ENCODE measurements at places on chromosomes 6 and 20.

- DNase-seq = no peak
Measured at GRCh38 chr6:163179061-163179460, 235.5 kb upstream of the QKI start.

DNA sequence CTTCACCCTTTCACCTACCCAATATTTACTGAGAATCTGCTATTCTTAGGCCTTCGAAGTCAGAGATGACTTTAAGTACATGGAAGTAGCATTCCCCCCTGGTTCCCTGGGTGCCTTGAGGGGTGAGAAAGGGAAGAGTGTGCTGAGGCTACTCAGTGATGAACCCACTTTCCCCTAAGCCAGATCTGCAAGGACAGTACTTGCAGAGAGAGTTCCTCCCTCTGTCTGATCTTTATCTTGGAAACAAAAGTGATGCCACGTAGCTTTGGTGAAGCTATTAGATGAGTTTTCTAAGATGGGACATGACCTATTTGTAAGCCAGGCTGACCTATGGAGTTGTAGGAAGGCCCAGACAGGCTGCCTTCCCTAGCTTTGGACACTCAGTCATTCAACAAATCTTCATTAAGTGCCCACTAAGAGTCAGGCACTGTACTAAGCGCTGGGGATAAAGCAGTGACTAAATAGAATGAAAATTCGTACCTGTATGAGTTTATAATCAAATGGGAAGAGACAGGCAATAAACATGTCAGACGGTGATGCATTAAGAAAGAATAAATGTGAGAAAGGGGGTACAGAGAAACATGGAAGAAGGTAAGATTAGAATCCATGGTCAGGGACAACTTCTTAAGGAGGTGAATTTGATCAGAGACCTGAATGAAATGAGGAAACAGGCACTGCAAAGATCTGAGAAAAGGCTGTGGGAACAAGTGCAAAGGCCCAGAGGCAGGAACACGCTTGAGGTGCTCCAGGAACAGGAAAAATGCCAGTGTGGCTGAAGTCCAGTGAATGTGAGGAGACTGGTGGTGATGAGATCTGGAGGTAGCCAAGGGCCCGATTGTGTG lies 42.2 kb downstream of the BCL2L1 start:
- no peak for DNase-seq

- DNase-seq = no peak
Measured at GRCh38 chr20:50113420-50114224, 672 bp upstream of the UBE2V1 start.

DNA sequence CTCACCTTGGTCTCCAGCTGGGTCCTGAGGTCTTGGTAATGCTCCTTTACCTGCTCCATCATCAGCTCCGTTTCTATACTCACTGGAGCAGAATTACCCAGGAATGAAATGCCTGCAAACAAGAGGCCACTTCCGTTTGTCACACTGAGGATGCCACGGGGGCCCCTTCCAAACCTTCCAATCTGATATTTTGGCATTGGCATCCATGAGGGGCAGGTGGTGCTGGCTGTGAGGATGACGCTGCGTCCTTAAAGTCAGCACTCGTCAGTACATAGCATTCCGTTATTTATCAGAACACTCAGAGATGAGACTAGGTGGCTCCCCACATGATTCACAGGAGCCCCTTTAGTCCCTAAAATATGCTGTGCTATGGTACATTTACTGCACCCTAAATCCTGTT lies 72.7 kb downstream of the GINS1 start:
- DNase-seq = no peak

GRCh38 chr6:52992980-52993920 lies 1.8 kb downstream of the GSTA4 start:
- DNase-seq = no peak

- DNase-seq = no peak
Measured at GRCh38 chr20:3716195-3716834, 3.9 kb upstream of the SIGLEC1 start.

GRCh38 chr6:3731700-3732099 lies 19.8 kb downstream of the PXDC1 start:
- no peak for DNase-seq

- no peak for DNase-seq
Measured at GRCh38 chr20:15374682-15375081, 1037.3 kb upstream of the FLRT3 start.

DNA sequence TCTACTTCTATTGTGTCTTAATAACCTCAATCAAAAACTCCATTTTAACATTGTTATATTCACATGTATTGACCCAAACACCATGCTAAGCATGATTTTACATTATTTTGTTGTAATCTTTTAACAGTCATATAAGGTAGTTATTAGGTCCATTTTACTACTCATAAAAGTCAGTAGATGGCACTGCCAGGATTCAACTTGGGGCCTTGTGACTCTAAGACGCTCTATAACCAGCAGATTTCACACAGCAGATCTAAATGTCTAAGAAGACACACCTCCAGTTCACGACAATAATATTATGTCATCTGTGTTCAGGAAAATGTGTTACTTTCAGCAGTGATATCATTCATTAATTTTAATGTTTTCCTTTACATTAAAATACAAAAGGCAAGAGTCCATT lies 88.0 kb downstream of the FRK start:
- no peak for DNase-seq

- DNase-seq = no peak
Measured at GRCh38 chr20:45826381-45827019, 612 bp downstream of the TNNC2 start.

- DNase-seq = no peak
Measured at GRCh38 chr6:108142240-108142639, 23.6 kb upstream of the NR2E1 start.

DNA sequence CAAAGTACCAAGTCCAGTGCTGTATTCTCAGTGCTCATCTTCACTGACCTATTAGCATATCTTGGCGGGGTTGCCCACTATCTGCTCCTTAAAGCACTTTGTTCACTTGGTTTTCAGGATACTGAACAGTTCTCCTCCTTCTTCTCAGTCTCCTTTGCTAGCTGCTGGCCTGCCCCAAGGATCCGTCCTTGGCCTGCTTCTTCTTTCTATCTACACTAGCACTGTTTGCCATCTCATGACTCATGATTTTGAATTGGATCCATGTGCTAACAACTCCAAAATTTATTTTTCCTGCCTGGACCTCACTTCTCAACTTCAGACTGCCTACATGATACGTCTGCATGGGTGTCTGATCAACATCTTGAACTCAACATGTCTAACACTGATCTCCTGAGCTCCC lies 15.5 kb downstream of the TPD52L1 start:
- no peak for DNase-seq

DNA sequence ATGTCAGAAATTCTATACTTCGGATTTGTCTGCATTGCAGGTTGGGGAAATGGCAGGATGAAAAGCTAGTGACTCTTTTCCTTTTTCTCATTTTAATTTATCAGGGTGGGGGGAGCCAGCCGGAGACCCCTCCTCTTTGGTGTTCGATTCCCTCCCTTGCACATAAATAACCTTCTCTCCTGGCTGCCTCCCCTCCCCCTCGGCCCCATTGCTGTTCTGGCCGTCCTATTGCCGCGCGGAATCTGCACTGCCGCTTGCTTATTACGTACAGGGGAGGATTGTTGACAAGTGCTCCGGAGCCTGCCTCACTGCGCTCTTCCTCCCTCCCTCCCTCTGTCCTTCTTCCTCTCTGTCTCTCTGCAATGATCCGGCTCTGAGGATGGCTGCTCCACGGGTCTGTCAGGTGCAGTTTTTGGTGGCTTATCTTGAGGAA lies 154.7 kb downstream of the JARID2 start:
- DNase-seq = no peak

DNA sequence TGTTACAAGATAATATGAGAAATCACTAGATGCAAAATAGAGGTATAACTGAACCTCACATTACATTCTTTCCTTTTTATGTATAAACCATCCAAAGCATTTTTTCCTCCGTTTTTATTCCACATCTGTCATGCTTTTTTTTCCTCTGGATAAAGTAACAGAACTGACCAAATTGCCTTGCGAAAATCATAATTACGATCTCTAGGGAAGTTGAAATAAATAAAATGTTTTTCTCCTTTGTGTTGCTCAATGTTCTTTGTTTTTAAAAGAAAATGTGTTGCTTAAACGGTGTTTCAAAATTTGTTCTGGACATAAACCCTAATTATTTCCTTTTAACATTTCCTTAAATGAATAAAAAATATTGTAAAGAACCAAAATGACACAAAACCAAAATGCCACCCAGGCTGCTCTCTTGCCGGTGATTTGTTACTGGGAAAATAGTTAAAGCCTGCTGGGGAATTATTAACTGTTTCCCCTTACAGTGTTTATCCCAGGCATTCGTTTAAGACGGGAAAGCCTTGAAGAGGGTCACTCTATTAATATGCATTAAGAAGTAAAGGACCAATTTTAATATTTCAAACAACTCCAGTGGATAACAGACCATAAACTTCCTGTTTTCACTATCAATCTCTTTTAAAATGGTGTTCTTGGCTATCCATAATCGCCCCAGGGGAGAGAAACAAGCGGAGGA lies 1.7 kb upstream of the ADGRB3 start:
- DNase-seq = no peak

- DNase-seq = peak; percentile 5
Measured at GRCh38 chr6:131914967-131915751, 36.0 kb downstream of the CCN2 start.

DNA sequence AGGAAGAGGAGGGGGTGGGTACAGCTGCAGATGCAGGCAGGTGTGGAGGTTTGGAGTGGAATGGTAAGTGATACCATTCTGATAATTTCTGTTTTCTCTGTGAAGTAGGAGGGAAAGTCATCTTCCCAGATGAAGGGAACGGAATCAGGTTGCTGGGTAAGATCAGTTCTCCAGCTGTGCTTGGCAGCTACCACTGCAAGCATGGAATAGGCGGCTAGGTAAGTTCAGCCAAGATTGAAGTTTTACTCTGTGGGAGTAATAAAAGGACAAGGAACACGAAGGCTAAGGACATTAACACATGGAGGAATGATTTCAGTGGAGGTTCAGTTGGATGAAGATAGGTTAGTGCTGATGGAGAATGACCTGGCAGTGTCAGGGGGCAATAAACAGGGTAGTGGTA lies 128.3 kb downstream of the CARMIL1 start:
- no peak for DNase-seq

- peak; percentile 44 for DNase-seq
Measured at GRCh38 chr20:815914-816606, 17.5 kb upstream of the FAM110A start.

DNA sequence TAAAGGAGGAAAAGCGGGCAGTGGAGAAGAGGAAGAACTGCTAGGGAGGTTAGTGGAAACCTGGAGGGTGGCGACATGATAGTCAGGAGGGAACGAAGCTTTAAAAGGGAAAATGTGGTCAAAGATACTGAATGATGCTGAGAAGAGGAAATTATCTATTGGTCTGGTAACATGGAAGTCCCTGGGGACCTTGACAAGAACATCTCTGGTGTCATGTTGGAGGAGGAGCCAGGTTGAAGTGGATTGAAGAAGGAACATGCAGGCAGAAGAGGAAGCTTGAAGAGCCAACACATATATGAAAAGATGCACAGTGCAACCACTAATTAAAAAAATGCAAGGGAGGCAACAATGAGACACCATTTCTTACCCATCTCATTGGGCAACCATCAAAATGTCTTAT lies 251.9 kb upstream of the RNF24 start:
- DNase-seq = no peak

GRCh38 chr20:52010541-52010940 lies 181.0 kb downstream of the ZFP64 start:
- DNase-seq = no peak

DNA sequence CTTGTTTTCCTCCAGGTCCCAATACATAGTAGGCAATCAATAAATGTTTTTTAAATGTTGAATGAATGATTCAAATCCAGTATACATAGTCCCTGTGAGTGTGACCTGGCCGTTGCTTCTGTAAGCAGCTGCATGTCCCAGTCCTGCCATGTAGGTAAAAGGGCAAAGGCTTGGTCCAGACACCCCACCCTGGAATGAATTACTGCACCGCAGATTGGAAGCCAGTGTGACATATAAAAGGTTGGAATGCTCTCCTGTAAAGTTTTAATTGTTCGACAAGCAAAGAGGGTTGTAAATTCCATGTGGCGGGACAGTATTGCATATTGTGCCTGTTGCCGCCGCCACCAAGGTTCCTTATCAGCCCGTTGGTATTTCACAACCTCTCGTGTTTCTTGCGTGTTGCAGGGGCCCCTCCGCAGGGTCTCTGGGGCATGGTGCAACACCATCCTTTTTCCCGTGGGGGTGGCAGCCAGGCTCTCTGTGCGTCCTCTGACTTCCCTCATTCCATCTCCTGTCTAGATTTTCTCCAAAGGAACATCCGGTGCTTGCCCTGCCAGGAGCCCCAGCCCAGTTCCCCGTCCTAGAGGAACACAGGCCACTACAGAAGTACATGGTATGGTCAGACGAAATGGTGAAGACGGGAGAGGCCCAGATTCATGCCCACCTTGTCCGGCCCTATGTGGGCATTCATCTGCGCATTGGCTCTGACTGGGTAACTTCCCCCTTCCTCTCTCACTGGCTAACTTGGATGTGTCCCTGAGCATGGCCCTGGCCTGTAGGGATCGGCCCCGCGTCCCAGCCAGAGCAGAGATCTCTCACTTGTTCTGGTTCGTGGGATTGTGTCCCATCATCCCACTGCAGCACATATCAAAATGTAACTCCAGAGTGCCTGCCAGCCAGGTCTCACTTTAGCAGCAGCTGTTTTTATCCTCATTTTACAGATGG lies 20.3 kb downstream of the POFUT1 start:
- DNase-seq = no peak

DNA sequence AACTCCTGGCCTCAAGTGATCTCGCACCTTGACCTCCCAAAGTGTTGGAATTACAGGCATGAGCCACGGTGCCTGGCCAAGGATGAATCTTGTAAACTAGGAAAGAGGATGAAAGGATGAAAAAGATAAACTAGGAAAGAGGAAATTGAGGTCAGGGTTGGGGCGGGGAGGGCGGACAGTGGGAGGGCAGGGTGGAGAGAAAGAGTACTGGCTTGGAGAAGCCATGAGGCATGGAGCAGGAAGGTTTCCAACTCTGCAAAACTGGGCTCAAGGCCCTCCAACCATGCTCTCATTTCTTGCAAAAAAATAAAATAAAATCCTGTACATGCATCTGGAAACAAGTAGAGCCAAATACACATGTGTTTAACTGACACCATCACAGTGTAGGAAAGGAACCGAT lies 256.6 kb upstream of the SGK1 start:
- DNase-seq = no peak

- DNase-seq = no peak
Measured at GRCh38 chr6:157651731-157652490, 171.1 kb upstream of the SNX9 start.

GRCh38 chr20:9978397-9979004 lies 56.3 kb upstream of the ANKEF1 start:
- DNase-seq = no peak

GRCh38 chr6:36592221-36592655 lies 1.9 kb upstream of the SRSF3 start:
- no peak for DNase-seq

- DNase-seq = no peak
Measured at GRCh38 chr6:17656092-17656491, 50.6 kb downstream of the NUP153 start.

- no peak for DNase-seq
Measured at GRCh38 chr20:2093883-2094282, 7.7 kb upstream of the STK35 start.

- DNase-seq = no peak
Measured at GRCh38 chr6:10310826-10311225, 104.0 kb downstream of the TFAP2A start.

Measured in stimulated activated CD8-positive, alpha-beta memory T cell treated with anti-CD3 and anti-CD28 coated beads, Interleukin-15, amount 100 ng/mL, for 1 hour (primary cell).